ENCODE measurements at places on chromosomes 7 and 10.

- no peak for DNase-seq
Measured at GRCh38 chr10:76080991-76081390, 649.6 kb downstream of the LRMDA start.

DNA sequence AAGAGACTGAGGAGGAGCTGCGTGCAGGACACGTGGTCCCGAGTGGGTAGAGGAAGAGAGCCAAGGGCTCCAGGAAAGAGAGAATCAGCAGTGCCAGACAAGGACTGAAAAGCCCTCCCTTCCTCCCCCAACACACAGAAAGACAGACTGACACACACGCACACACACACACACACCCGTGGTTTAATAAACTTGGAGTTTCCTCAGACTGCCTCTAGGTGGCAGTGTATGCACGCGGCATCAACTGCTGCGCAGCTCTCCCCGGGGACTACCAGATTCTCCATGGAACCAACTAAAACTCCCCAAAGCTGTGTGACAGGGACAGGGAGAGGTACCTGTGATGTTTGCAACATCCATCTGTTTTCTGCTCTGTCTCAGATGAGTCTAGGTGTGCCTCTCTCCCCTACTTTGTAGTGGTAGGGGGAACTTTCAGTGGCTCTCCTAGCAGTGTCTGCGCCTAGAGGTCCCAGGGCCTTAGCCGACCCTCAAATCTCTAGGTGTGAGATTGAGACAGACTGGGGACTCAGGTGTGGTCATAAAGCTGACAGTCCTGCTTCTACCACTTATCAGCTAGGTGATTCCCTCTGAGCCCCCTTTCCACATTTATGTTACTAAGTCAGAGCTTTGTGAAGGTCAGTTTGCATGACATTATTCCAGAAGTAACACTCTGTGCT lies 9.3 kb upstream of the TSPAN14 start:
- DNase-seq: peak; percentile 63

GRCh38 chr7:127847641-127848040 lies 183.6 kb downstream of the LRRC4 start:
- no peak for DNase-seq

DNA sequence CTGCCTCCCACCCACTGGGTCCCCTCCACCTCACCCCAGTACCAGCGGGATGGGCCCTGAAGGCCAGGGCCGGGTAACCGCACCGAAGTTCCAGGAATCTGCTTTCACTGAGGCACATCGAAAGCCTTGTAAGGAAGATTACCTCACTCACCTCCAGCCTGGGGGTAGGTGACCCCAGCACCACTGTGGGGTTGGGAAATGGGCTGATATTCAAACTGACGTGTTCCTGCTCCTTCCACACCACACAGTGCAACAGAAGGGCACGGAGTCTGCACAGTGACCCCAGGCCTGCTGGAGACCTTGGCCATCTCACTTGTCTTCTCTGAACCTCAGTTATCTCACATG lies 29.8 kb downstream of the NPS start:
- no peak for DNase-seq

- DNase-seq: no peak
Measured at GRCh38 chr7:95737828-95738505, 34.4 kb upstream of the DYNC1I1 start.

All from GM12878 (cell line).